Hindlimb muscle (tissue), 1 donor: ENCODE measurements at places on chromosomes 12 and 14.

GRCh38 chr12:60230056-60230455 is 634.2 kb downstream of the SLC16A7 start:
- DNase-seq: no peak

GRCh38 chr12:116282371-116283286 is 5.1 kb upstream of the MED13L start:
- no peak for DNase-seq

- DNase-seq: no peak
These were observed 25.9 kb upstream of the POLR3B start for GRCh38 chr12:106331599-106331998.

- DNase-seq: no peak
These were observed 308.8 kb upstream of the SYT1 start for GRCh38 chr12:78555802-78556201.

GRCh38 chr14:32481707-32482106 is 152.6 kb downstream of the AKAP6 start:
- DNase-seq: no peak

- no peak for DNase-seq
These were observed 44.3 kb downstream of the RNF34 start for GRCh38 chr12:121443911-121444841.

- DNase-seq: no peak
These were observed 33.6 kb downstream of the SDR9C7 start for GRCh38 chr12:56900583-56900982.

DNA sequence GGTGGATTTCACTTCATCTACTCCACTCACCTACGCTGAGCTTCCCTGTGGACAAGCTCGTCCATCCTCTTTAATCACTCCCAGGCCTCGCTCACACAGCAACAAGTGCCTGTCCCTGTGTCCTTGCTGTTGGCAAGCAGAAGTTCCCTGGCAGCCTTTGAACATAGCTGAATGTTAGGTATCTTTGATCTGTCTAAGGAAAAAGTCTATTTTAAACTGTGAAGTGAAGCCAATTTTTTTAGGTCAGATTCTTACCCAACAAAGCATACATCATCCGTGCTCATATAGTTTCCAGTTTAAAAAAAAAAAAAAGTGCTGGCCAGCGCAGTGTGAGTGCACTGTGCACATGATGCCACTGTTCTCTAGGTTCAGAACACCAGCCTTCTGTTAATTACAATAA is 36.3 kb downstream of the PPP2R5C start:
- DNase-seq: no peak

DNA sequence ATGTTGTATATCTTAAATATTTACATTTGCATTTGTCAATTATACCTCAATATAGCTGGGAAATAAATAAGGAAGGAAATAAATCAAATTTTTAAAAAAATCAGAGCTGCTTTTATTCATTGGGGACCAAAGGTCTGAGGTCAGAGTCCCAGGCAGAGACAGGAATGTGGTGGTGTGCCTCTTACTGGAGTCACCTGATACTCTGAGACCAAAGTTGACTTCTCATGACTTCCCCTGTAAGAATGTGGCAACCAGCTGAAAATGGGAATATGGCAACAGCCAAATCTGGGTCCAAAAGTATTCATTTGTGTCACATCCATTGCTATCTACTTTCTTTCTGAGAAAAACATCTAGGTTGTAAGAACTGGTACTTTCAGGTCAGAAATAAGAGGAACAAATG is 496.6 kb upstream of the TMPO start:
- DNase-seq: no peak

- peak; percentile 61 for DNase-seq
These were observed 589 bp upstream of the HVCN1 start for GRCh38 chr12:110689281-110690126.

GRCh38 chr14:68409387-68409786 is 383.5 kb downstream of the ZFP36L1 start:
- DNase-seq: no peak

GRCh38 chr14:24364841-24365240 is 3.1 kb upstream of the NFATC4 start:
- DNase-seq: no peak

DNA sequence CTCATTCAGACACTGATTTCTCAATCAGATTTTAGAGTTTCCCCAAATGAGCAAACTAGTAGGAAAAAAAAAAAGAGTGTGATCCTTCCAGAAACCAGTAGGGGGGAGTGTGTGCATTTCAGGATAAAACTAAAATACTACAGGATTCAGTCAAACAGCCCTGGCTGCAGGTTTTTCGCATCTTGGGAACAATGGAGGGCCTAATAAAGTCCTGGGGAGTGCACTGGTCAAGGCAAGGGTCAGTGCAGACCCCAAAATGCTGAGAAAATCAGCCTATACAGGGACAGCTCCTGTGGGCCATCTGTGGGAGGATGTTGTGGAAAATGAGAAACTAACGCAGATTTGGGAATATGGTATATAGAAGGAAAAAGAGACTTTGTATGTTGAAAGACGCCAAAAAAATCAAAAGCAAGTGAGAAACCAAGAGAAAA is 22.2 kb upstream of the ABCD4 start:
- DNase-seq: peak; percentile 4

DNA sequence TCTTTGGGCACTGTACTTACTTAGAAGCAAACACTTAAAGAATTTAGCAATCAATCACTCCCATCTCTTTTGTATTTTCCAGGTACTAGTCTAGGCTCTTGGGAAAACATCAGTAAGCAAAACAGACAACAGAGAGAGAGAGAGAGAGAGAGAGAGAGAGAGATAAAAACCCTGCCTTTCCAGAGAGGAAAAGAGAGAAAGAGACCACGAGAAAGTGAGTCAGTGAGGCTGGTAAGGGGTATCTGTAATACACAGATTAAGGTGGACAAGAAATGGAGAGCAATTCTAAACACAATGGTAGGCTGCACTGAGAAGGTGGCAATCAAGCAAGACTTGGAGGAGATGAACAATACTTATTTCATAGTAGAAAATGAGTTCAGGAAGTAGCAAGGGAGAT is 119.9 kb upstream of the OVCH1 start:
- no peak for DNase-seq

- no peak for DNase-seq
These were observed 133.5 kb downstream of the CPNE8 start for GRCh38 chr12:38771871-38772270.

- peak; percentile 29 for DNase-seq
These were observed 128.0 kb downstream of the KCNA5 start for GRCh38 chr12:5171701-5172100.

DNA sequence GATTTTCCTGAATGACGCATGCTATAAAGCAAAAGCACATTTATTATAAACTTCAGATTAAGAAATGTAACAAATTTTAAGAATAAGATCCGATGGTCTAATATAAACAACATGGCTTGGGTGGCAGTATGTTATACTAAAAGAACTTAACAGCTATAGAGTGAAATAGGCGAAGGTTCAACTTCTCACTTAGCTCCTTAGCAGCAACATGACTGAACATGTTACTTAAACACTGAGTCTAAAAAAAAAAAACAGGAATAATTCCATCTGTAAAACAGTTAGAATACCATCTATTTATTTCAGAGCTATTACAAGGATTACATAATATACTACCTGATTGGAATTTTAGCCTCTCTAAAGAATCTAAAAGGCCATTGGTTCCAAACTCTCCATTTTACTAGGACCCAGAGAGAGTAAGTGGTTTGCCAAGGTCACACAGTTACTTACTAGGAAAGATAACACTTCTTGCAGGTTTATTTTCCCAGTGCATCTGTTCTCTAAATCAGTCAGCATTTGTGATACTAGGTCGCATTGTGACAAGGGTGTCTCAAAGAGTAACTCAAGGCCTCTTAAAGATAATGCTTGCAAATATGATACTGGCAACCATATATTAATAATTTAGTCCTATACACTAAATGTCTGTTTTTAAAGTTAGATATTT is 14.8 kb downstream of the OSBPL8 start:
- no peak for DNase-seq

DNA sequence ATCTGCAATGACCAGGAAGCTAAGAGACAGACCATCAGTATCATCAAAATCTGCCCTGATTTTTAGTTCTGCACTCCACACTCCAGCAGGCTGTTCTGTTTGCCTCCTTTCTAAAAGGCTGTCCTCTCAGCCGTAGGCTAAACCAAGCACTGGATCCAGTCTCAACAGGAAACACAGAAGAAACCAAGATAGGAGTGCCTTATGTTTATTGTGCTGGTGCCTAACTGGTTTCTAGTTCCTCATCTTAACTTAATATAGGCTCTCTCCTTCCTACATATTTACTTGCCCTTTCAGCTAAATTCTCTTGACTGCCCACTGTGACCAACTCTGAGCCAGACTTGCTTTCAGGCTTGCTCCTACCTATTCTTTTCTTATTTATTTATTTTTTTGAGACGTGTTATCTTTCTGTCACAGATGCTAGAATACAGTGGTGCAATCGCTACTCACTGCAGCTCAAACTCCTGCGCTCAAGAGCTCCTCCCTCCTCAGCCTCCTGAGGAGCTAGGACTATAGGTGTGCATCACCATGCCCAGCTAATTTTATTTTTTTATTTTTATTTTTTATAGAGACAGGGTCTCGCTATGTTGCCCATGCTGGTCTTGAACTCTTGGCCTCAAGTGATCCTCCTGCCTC is 30.8 kb downstream of the GALNT4 start:
- no peak for DNase-seq

DNA sequence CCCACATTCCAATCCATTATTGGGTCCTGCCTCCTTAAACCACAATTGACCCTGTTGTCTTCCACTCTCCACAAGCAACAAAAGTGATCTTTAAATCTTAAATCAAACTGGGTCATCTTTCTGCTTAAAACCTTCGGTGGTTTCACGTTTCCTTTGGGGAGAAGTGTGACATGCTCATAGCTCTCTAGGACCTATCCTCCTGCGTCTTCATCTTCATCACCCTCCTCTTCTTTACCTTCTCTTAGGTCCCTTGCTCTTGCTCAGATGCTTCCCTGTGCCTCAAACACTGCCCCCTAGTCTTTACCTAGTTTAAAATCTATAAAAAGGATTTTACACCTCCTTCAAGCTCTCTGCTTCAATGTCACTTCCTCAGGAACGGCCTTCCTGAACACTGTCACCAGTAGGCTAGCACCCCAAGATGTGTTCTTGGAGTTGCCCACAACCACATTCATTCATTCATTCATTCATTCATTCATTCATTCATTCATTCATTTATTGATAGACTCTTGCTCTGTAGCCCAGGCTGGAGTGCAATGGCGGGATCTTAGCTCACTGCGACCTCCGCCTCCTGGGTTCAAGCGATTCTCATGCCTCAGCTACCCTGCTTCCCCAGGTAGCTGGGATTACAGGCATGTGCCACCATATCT is 46.8 kb downstream of the GALNT4 start:
- DNase-seq: no peak

- DNase-seq: no peak
These were observed 214.9 kb downstream of the CNTN1 start for GRCh38 chr12:40907115-40907527.

DNA sequence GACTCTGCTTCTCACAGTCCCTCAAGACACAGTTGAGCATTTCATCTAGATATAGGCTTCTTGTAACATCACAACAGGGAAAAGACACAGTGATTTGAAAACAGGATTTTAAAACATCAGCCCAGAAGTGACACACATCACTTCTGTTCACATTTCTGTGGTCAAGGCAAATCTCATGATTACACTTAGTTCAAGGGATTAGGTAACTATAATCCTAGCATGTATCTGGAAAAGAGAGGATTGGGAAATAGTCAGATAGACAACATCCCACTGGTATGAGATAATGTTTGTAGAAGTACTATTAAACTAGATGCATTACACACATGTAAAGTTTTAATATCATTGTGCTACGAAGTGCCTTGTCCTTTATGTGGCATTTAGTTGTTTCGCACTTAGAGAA is 252.6 kb upstream of the PRKD1 start:
- no peak for DNase-seq

GRCh38 chr12:127383281-127383680 is 883.7 kb upstream of the TMEM132C start:
- no peak for DNase-seq

DNA sequence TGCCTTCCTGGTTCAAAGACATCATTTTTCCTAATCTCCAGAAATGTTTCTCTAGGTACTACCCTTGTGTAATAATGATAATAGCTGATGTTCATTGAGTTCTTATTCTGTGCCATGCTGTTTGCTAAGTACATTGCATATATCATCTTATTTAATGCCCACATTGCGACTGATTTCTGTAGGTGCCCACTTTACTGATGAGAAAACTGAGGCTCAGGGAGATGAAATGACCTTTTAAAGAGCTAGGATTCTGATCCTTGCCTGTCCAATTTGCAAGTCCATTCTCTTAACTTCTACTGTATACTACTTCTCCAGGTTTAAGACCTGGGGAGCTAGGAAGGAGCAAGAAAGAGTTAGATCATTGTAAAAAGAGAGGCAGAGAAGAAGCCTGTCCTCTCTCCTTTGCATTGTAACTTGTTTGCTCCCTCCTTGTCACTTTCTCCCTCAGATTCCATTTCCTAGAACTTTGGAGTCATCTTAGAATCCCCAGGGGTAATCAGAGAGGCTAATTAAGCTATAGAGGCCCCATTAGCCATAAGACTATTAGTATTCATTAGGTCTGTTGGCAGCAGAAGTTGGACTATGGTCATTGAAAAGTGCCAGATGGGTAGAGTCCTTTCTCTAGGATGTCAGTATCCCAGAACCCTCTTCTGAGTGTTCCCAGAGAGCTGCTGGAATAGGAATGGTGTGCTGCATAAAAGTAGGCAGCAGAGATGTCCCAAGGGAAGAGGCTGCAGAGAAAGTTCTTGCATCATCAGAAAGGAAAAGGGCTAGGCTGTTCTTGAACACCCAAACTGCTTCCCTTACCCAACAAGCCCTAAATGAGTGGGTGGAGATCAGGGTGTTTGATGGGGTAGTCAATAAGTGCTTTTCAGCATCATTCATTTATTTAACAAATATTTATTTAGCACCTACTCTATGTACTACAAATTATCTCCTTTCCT is 3.1 kb downstream of the DGKA start:
- no peak for DNase-seq

DNA sequence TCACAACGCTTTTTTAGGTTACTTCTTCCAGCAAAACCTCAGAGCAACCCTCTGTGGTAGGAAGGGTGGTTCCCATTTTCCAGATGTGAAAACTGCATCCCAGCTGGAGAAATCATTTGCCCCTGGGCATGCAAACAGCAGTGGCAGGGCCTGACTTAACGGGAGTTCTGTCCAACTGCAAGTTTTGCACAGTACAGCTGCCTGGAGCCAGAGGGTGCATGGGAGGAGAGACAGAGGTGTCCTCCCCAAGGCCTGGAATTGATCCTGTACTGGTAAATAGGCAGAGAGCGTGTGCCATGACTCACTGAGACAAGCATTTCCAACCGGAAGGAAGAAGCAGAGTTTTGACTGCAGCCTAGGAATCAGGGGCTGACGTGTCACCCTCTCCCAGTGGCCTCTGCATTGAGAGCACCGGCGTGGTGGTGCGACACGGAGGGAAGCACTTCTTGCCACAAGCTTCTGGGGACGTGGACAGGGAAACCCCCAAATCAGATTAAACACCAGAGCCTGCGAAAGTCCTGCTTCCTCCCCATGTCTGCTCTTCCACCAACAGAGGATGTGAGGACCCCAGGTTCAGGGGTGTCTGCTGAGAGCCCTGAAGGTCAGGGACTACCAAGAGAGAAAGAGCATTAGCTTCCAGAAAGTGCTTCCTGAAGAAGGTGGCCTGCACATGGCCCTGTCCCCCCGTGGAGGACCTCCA is 19.0 kb upstream of the SERPINA4 start:
- no peak for DNase-seq

- DNase-seq: peak; percentile 33
These were observed 25.4 kb downstream of the SRRM4 start for GRCh38 chr12:119006746-119007145.
